NCI-H524 (cell line): ENCODE measurements at places on chromosomes 1 and 21.

GRCh38 chr1:169508432-169509338, 22.9 kb upstream of the SLC19A2 start:
- DNase-seq = no peak

DNA sequence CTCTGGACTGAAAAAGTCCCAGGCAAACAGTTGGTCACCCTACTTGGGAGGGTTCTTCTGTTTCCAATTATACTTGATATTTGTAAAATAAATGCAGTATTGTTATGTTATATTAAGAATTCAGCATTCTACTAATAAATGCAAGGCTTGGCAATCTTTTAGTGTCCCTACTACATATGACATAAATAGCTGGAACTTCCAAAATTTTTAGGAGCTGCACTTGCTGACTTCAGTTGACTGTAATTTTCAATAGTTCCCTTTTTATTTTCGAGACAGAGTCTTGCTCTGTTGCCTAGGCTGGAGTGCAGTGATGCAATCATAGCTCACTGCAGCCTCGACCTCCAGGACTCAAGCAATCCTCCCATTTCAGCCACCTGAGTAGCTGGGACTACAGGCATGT, 20.0 kb downstream of the FOXD3 start:
- DNase-seq = no peak

GRCh38 chr1:228870041-228870713, 134.9 kb downstream of the RHOU start:
- no peak for DNase-seq

- DNase-seq = no peak
These were observed 179.4 kb downstream of the SLC45A1 start for GRCh38 chr1:8497210-8497819.
